ENCODE measurements at places on chromosomes 7 and 10.

DNA sequence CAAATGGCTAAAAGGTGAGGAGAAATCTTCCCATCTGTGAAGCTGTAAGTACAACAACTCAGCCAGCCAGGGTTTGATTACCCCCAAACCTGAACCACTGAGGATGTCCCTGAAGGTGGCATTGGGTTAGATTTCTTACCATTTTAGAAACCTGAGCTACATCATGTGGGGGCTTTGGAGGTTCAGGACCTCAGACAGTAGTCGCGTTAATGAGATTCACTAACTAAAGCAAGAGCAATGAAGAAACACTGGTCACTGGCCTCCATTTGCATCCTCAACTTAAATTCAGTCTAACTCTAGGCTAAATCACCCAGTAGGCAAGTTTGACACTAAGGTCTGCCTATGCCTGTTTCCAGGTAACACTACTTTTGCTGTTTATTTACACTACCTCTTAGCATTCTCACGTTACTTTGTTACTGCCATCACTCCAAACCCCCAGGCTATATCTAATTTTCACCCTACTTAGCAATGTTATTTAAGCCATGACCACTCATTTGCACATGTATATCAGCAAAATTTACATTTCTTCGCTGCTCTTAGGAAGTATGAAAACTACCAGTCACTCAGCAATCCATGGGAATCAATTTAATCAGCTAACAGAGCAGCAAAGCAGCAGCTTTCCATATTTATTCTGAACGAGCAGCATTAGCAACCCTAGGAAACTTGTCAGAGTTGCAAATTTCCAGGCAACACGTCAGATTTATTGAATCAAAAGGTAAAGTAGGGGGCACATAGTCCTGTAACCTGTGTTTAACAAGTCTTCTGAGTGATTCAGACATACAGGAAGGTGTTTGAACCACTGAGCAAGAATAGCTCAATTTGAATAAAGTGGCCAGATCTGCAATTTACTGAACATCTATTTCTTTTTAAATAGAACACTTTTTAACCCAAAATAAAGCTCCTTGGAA lies 788.4 kb upstream of the SORCS1 start:
- DNase-seq = no peak

DNA sequence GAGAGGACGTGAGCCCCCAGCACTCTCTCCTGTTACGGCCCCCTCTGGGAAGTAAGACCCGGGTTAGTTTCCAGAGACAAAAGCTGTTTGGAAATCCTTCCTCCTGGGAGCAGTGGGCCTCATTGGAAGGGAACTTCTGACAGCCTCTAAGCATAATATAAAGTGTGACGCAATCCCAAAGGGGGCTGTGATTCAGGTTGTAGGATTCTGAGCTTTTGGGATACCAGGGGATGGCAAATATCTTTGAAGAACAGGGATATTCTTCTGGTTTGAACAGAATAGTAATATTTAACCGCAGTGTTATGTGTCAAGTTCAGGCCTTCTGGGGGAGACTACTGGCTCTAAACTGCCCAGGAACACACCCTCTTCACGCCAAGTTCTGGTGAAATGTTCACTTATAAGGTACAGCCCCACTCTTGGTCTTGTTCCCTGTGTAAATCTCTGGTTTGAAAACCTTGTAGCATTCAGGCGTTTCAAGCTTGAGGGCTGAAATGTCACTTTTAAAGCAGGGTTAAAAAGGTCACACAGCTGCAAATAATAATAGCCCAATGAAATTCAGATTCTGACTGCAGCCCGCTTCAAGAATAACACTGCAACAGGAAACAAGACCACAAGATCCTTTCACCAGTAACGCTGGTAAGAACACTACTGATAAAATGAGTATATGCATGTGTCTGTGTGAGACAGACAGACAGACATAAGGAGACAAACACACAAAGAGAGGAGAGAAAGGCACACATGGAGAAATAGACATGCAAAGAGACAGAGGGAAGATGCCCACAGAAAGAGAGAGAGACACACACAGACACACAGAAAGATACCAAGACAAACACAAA lies 69.0 kb downstream of the CREB5 start:
- DNase-seq = no peak

DNA sequence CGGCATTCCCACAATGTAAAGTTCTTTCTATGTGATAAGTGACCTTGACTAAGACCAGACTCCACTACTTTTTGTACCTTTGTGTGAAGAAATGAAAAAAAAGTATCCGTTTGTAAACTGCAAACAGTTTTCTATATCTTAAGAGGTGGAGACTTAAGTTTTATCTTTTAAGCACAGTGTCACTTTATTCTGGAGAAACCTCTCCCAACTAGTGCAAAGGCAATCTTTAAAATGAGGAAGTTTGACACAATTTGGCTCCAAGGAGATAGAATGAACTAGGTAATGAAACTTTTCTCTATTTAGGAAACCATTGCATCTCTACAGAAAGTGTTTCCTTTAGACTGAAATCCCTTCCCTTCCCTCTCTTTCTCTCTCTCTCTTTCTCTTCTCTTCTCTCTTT lies 122.9 kb downstream of the SAMD9 start:
- DNase-seq = no peak

DNA sequence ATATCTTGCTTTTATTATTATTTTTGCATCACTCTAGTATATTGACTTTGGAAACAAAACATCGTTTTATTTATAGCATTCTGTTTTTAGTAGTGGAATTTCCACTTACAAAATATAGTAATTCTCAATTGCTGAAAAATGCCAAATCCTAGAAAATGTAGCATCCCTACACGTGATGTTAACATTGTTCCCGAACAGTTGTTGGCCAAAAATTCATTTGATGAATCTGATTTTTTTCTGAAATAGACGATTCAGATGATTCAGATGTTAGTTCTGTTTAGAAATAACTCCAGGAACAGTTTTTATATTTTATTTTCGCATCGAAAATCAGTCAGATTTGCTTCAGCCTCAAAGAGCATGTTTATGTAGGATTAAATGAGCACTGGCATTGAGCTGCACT lies 122.4 kb downstream of the GFRA1 start:
- no peak for DNase-seq

DNA sequence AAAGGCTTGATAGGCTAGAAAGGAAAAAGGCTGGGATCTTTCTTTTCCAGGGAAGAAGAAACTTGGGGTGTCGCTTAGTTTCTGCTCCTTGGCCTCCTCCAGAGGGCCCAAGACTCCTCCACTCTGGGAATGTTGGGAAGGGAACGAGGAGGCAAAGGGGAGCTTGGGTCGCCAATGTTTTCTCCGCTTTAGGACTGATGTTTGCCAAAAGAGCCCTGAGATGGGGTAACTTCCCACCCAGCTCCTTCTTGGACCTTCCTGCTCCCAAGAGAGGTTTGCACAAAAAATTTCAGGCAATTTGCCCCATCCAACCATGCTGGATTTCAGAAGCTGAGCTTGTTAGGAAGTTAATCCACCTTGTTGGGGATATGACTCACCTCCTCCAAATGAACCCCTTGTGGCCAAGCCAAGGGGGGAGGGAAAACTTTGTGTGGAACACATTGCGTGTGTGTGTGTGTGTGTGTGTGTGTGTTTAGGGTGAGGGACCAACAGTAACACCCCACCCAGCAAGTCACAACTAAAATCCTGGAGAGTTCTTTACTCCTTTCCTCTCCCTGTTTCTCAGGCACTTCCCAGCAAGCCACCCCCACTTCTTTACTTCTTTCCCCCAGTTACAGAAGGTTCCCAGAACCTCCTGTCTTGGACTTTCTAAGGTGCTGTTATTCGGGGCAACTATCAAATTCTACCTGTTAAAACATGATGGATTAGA lies 8.7 kb upstream of the HOXA2 start:
- DNase-seq = no peak

DNA sequence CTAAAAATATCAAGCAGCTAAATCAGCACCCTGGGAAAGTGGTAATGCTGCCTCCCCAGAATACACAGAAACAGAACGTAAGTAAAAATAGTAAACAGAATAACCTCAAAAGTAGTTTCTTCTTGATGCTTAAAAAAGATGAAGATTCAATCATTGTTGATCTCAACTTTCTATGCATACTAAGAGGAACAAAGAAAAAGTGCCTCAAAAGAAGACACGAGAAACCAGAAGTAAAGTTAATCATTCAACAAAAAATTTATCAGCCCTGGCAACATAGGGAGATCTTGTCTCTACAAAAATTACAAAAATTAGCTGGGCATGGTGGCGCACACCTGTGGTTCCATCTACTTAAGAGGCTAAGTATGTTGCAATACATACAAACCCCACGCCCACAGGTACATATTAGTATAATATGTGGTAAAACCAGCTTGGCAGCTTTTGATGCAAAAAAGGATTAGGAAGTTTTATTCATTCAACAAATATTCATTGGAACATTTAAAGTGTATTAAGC lies 153.7 kb downstream of the NRBF2 start:
- no peak for DNase-seq

DNA sequence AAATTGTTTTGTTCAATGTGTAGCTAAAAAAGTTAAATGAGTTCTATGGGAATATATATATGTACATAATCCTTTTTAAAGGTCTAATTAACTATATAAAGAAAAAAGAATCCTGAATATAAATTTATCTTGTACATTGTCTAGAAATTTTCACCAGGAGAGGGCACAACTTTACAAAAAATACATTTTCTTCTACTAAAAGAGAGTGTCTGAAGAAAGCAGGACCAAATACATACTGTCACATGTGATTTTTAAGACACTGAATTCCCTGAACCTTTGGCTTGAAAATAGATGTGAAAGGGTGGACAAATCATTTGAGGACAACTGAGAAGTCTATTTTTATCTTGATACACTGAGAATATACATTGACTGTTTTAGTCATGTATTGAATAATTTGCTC lies 204.3 kb downstream of the DGKB start:
- no peak for DNase-seq

- DNase-seq = no peak
Observed at GRCh38 chr10:16991011-16991410, 138.6 kb downstream of the CUBN start.

DNA sequence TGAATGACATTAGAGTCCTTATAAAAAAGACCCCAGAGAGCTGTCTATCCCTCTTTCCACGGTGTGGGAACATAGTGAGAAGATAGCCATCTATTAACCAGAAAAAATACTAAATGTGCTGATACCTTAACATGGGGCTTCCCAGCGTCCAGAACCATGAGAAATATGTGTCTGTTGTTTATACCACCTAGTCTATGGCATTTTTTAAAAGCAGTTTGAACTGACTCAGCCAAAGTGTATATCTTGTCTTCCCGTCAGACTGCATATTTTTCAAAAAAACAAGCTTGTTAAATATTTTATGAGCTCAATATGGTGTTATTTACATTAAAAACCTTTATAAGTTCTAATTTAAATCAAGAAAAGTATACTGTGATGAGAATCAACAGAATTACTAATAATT lies 255.3 kb downstream of the HGF start:
- no peak for DNase-seq

GRCh38 chr10:129756912-129757901 lies 206.9 kb downstream of the EBF3 start:
- no peak for DNase-seq

- DNase-seq = no peak
Observed at GRCh38 chr7:2369139-2369538, 14.5 kb downstream of the EIF3B start.

DNA sequence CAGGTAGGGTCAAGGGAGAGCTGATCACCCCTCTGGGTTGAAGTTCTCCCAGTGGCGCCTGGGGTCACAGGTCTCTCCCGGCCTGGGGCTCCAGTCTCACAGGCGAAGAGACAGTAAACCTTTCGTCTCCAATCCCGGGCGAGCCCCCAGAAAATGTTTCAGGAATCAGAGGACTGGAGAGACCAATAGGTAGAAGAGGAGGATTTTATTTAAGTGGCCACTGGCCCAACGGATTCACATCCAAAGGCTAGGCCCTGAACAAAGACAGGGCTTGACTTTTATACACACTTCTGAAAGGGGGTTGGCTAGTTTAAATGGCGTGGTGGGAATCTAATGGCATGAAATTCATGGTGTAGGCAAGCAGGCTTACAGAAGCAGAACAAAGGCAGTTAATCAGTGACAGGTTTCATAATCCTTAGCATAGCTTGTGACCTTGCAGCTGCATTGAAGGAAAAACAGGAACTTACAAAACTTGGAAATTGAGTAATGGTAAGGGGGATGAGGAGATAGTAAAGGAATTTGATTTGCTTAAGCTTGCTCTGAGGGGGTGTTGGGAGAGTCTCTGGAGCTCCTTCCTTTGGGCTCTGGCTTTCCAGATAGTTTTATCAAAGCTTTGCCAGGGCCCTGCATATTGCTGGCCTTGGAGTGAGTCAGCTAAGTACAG lies 105.5 kb downstream of the TRIM24 start:
- DNase-seq = no peak

DNA sequence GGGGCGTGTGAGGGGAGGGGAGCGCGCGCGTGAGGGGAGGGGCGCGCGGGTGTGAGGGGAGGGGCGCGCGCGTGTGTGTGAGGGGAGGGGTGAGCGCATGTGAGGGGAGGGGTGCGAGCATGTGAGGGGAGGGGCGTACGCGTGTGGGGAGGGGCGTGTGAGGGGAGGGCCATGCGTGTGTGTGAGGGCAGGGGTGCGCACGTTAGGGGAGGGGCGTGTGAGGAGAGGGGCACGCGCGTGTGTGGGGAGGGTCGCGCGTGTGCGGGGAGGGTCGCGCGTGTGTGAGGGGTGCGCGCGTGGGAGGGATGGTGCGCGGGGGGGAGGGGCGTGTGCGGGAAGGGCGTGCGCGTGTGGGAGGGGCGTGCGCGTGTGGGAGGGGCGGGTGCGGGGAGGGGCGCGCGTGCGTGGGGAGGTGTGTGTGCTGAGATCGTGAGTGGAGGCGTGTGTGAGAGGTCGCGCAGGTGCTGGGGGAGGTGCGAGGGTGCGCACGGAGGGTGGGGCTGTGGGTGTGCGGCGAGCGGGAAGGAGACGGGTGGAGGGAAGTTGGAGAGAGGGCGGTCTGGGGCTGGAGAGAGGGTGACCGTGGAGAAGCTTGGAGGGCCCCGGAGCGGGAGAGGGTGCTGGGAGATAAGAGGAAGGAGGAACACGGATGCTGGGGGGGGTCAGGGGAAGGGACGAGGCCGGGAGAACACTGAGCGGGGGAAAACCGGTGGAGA lies 19.7 kb downstream of the MXI1 start:
- no peak for DNase-seq

- no peak for DNase-seq
Observed at GRCh38 chr10:17431871-17432311, 22.5 kb downstream of the ST8SIA6 start.

GRCh38 chr10:129807211-129807610 lies 156.9 kb downstream of the EBF3 start:
- no peak for DNase-seq

- no peak for DNase-seq
Observed at GRCh38 chr7:4022265-4022664, 659.8 kb upstream of the FOXK1 start.

DNA sequence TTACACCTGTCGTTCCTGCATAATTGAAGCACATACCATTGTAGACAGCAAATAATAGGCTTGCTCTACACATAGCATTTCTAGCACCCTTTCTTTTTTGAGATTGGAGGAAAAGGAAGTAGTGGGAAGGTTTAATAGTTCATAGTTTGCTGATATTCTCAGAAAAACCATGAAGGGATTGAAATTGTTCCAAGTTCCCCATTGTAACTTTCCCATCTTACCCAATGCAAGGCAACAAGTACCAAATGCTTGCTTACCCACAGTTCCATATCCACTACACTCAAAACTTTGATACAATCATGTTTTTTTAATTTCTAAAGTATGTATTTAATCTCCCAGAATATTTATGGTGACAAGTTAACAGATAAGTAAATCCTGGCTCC lies 13.8 kb downstream of the CYP3A5 start:
- DNase-seq = no peak
